Hepatic stellate cell (primary cell): ENCODE measurements at places on chromosomes 5 and 9.

GRCh38 chr9:96460470-96460869, 10.5 kb downstream of the HABP4 start:
- DNase-seq = no peak

DNA sequence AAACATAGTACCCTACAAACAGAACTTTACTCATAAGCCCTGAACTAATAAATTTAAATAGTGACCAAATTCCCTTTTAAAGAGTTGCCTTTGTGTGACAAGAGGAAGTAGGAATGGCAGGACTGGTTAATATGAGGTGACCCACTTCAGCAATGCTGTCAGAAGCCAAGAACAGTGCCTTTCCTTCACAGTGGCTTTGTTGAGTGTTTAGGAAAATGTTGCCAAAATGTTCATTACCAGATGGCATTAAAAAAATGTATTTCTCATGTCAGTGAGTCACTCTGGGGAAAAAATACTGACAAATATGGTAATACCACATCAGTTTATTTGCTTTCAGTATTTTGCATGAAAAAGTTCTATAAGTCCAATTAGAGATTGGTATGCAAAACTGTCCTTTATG, 103.3 kb downstream of the DIRAS2 start:
- no peak for DNase-seq

- no peak for DNase-seq
Observed at GRCh38 chr5:102991802-102992201, 128.1 kb downstream of the GIN1 start.

- DNase-seq = no peak
Observed at GRCh38 chr5:181258576-181258975, 2.4 kb downstream of the TRIM52 start.

DNA sequence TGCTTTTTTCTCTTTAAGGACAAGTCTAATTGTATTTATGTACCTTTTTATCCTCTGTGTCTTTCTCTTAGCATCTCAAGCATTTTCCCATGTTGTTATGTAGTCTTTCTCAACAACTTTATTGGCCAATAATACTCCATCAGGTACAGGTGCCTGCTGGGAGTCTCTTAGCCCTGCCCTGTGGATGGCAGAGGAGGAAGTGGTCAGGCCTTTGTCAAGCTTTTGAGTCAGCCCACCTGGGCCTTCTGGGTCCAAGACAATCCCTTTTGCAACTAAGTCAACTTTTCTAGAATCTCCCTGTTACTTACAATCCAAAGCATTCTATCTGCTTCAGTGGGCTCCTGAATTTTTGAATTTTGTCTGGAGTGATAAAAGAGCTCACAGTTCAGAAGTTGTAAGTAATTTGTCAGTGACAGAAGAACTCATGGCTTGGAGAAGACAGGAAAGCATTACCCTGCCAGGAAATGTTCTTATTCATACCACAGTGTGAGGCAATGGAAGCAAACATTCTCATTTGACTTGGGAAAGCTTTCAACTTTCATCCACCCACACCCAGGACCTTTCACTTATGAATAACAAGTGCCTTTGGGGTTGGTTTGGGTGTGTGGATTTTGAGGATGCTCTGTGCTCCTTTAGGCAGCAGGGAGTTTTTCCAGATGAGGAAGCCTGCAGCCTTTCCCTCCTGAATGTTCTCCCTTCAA, 200.0 kb upstream of the S1PR3 start:
- DNase-seq = peak; percentile 23

GRCh38 chr5:151222790-151223446, 974 bp downstream of the CCDC69 start:
- no peak for DNase-seq

DNA sequence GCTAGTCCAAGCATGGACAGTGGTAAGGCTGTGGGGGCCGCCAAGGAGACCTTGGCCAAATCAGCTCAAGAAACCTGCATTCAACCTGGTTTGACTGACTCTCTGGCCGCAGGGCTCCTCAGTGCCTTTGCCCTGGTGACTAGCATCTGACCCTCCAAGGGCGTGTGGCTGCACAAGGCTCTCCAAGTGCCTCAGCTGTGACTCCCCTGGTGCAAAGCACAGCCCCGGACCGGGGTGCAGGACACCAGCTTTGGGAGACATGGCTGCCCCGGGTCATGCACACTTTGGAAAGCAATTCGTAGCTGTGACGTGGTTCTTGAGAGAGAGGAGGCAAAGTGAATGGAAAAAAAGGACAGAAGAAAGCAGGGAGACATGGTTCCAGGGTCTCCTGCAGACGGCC, 245.2 kb upstream of the IRX2 start:
- DNase-seq = no peak

DNA sequence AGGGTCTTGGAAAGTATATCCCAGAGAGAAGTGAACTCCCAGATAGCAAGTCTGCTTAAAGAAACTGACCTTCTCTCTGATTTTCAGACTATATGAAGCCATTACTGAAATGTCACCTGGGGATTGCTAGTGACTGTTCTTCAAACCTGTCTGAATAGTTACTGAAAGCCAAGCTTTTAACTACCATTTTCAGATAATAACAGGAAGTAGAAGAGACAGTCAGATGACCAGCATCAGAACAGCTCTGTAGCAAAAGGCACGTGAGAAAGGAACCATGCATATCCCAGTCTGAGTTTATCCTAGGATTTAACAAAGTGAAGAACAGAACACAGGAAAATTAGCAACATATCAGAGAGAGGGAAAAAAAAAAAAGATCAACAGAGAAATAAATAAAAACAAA, 74.9 kb upstream of the SELENOP start:
- no peak for DNase-seq

GRCh38 chr5:178488696-178489095, 101.5 kb downstream of the COL23A1 start:
- no peak for DNase-seq

DNA sequence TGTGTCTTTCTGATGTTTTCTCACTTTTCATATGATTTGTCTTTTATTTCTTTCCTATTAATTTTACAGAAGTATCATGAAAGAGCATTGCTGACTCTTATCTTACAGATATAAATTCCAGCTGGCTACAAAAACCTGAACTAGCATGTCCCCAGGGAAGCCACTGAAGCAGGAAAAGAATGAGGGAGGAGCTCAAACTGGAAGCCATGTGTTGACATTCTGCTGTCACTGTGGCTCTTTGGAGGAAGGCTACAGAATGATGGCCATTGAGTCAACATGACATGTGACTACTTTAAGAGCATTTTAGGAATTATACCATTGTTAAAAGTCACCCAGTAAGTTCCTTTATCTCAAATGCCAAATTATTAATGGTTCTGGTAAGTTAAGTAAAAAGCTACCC, 638.3 kb upstream of the DMAC1 start:
- no peak for DNase-seq

DNA sequence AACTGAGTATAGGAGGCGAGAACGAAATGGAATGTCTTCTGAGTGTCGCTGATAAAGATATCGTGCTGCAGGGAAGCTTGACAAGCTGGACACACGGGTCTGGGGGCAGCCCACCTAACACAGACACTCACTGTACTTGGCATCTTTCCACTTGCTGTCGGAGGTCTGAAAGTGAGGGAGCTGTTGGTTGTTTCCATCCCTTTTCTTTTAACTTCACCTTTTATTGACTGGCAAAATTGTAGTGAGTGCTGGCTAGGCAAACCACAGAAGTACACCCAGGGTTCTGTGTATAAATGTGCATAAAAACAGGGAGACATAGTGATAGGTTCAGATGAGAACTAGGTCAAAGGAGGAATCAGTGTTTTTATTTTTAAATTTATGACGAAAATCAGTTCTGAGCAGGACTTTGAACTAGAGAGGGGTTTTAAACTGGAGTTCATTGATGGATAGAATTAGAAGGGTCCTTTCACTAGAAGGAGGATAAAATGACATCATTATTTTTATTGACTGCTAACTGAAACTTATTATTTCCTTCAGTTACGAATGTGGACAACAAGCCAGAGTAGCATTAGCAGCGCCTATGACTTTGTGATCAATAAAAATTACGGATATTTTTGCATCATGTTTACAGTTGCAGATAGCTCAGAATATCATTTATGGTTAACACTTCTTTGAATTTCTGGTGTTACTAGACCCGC, 817 bp downstream of the GAPVD1 start:
- DNase-seq = no peak

DNA sequence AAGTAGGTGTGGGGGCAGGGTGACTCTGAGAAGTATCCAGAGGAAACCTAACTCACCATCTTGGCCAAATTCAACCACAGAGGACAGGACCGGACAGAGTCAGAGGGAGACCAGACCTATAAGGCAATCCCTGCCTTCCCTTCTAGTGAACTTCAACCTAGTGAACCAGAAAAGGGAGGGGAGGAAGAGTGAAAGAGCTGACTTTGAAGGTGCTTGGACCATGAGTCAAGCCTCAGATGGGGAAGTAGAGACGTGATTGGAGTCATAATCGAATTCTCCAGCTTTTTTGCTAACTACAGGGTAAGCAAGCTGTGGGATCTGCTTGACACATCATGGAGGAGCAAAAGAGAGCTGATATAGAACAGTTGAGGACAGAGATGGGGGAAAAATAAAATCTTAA, 18.8 kb upstream of the KIF2A start:
- DNase-seq = no peak

GRCh38 chr5:150541895-150542294, 34.0 kb downstream of the NDST1 start:
- DNase-seq = no peak

DNA sequence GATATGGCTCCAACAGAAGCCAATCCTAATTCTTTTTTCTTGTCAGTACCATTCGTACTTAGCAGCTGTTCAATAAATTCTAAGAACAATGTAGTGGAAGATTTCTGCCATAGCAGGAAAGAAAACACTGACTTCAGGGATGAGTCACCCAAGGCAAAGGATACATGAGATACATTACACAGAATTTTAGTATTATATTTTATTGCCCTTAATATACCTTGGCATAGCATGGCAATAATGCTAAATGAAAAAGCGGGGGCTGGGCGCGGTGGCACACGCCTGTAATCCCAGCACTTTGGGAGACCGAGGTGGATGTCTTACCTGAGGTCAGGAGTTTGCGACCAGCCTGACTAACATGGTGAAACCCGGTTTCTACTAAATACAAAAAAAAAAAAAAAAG, 619.1 kb upstream of the DAB2 start:
- no peak for DNase-seq

GRCh38 chr9:126470241-126470993, 143.3 kb upstream of the LMX1B start:
- no peak for DNase-seq

GRCh38 chr9:108784998-108785397, 70.8 kb downstream of the ACTL7B start:
- DNase-seq = no peak

DNA sequence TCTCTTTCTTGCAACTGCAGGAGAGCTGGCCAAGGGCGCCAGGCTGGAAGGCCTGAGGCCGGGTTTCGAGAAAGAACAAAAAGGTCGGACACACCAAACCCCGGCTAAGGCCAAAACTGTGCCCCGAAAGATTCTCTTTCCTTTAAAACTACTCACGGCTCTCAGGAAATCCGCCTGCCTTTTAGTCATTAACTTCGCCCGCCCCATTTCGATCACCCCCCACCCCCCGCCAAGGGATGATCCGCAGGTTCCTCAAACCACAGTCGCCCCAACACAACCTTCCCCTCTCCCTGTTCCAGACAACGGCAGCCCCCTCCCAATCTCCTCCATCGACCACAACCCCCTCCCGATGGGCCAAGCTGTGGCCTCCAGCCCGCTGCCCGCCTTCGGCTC, 536 bp downstream of the FEM1C start:
- DNase-seq = peak; percentile 21
